Stromal cell of bone marrow (primary cell): ENCODE measurements at places on chromosomes 6 and 20.

- no peak for DNase-seq
Observed at GRCh38 chr20:34774449-34774848, 51.0 kb downstream of the NCOA6 start.

DNA sequence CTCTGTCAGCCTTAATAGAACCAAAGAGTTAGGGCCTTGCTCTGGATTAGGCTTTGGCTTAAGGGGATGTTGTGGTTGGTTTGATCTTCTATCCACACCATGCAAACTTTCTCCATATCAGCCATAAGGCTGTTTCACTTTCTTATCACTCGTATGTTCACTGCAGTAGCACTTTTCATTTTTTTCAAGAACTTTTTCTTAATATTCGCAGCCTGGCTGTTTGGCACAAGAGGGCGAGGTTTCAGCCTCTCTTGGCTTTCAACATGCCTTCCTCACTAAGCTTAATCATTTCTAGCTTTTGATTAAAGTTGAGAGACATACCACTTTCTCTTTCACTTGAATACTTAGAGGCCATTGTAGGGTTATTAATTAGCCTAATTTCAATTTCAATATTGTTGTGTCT lies 193.1 kb downstream of the NRN1 start:
- DNase-seq, result no peak

DNA sequence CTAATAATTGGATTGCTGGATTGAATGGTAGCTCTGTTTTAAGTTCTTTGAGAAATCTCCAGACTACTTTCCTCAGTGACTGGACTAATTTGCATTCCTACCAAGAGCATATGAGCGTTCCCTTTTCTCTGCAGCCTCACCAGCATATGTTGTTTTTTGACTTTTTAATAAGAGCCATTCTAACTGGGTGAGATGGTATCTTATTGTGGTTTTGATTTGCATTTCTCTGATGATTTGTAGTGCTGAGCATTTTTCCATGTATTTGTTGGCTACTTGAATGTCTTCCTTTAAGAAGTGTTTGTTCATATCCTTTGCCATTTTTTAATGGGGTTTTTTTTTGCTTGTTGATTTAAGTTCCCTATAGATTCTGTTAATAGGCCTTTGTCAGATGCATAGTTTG lies 94.7 kb upstream of the AHI1 start:
- peak; percentile 6 for DNase-seq

DNA sequence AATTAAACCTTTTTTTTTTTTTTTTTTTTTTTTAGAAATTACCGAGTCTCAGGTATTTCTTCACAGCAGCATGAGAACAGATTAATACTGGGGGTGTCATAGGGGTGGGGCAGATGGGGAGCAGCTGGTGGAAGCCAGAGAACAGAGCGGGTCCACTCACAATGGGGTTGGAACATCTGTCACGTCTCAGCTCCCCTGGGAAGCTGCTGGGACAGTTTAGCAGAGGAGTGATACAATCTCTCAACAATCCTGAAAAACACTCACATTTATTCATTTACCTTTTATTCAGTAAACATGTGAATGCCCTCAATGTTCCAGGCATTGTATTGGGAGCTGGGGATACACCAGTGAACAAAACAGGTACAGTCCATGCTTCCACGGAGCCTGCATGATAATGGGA lies 162.2 kb downstream of the SMOC2 start:
- DNase-seq, result no peak

DNA sequence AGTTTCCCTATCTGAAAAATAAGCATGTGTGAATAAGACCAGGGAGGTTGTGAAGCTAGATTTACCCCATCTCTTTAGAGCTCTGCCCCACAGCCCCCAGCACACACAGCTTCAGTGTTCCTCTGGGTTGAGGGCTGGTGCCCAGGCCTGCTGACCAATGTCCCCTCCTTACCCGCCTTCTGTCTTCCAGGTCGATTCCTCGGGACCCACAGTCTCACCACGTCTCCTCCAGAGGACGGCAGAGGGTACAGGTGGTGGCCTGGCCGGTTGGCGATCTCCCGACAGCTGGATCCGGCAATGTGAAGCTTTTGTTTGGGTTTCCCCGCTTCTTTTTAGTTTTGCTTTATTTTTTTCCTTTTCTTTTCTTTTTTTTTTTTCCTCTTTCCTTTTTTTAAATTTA lies 42.0 kb downstream of the STK35 start:
- DNase-seq, result no peak

GRCh38 chr20:20549704-20550103 lies 162.7 kb downstream of the RALGAPA2 start:
- peak; percentile 47 for DNase-seq

DNA sequence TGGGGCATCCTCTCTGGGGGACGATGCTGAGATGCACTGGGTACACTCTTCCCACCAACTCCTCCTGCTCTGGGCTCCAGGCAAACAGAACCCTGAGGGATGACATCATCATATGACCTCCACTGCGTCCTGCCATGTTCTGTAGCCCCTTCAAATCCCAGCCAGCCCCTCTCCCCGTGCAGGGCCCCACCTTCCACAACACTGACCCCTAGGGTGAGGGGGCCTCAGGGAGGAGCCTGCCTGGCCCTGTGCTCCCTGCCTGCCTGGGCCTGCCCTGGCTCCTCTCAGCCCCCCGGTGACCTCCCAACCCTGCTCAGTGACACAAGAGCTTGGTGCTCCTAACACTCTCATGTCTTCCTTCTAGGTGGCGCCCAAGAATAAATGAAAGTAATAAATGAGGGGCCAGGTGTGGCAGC lies 9.6 kb upstream of the SPDEF start:
- DNase-seq, result no peak

DNA sequence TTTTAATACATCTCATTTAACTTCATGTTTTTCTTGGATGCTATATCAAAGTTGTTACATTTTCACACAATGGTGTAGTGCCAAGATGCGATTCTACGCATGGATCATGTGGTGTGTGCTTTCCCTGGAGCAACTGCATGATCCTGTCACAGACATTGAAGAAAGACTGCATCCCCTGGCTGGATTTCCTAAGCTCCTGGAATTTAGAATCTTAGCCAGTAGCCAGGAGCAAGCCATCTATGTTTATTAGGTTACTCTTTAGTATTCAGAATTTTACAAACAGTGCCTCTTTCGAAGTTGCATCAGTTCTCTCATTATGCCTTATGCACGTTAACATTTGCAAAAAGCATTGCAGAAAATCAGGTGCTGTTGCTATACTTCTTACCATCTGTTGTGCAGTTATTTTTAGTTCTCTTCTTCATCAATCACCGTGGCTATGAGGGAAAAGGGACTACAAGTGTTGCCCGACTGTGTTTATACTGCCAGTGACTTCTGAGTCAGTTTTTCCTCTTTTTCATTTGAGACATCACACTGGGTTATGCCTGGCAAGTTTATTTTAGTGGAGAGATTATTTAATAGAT lies 584.2 kb downstream of the BCKDHB start:
- no peak for DNase-seq

- DNase-seq, result no peak
Observed at GRCh38 chr20:22825546-22825945, 209.6 kb upstream of the SSTR4 start.

DNA sequence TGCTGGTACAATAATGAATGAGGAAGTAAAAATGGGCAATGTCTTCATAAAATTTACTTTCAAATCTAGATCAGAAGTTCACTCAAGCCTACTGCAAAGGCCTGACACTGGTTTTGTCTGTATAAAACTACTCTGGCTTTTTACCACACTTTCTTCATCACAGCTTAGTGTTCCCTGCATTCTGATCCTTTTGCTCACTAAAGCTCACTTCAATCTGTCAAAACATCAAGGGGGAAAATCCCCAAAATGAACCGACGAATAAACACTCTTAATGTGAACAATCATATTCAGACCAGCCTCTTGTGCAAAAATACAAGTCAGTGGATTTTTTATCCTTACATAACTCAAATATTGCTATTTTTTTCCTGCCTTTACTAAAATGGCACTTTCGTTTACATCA lies 98.5 kb downstream of the PRDM1 start:
- DNase-seq, result no peak

- DNase-seq, result no peak
Observed at GRCh38 chr20:36856195-36856594, 19.7 kb upstream of the TLDC2 start.

GRCh38 chr6:138103871-138104270 lies 3.3 kb downstream of the PERP start:
- no peak for DNase-seq

DNA sequence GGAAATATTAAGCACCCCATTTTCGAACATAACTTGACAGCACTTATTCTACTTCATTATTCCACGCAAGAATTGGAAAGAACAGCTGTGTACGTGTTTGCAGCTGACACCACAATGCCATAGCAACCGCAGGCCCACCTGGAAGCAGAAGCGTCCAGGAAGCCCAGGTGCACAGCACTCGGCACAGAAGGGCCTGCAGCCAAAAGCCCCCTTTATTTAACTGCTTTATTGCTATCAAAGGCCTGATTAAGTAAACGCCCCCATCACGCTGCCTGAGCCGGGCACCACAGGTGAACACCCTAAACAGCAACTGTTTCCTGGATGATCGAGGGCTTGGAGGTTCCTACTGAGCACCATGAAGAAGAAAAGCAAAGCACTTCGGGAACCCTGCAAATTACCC lies 6.3 kb downstream of the TAF4 start:
- no peak for DNase-seq

GRCh38 chr6:42352856-42353564 lies 98.7 kb downstream of the TRERF1 start:
- peak; percentile 74 for DNase-seq

DNA sequence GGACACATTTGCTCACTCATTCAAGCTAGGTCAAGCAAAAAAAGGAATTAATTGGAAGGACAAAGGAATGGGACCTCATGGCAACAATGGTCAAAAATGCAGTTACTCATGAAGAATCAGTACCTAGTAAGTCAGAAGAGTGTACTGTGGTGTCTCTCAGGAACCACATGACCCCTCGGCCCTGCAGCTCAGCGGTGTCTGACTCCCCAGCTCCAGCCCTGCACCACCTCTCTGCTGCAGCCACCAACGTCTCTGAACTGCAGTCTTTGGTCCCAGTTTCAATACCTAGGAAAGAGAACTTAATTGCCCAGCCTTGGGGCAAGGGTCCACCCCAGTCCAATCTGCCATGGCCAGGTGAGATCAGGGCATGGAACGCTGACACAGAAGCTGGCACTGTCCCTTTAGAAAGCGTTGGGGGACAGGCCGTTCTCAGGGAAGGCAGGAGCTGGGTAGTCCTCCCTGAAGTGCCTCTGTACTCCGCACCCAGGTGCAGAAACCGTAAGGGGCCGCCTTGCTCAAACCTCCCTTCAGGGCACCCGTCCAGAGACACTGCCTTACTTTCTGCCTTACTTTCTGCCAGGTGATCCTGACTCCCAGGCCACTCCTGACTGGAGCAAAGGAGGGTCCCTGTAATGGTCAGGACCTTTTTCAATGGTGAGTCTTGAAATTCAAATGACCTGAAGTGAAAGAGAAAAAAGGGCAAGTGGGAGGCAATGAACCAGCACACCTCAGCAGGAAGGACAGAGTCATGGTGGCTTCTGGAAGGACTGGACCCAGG lies 13.2 kb upstream of the NELFCD start:
- DNase-seq, result no peak

GRCh38 chr20:62952373-62952967 lies at the start of gene SLC17A9:
Gene SLC17A9 (plus strand): TSS chr20:62952709. CDS start chr20:62952831, 122 bp downstream.
- DNase-seq, result no peak

DNA sequence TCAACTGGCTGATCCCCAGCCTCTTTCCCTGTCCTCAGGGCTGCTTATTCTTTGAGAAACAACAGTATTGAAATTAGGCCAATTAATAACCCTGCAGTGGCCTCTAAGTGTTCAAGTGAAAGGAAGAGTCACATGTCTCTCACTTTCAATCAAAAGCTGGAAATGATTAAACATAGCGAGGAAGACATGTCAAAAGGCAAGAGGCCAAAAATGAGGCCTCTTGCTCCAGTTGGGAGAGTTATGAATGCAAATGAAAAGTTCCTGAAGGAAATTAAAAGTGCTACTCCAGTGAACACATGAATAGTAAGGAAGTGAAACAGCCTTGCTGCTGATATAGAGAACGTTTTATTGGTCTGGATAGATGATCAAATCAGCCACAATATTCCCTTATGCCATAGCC lies 131.5 kb downstream of the MACROD2 start:
- DNase-seq, result no peak

DNA sequence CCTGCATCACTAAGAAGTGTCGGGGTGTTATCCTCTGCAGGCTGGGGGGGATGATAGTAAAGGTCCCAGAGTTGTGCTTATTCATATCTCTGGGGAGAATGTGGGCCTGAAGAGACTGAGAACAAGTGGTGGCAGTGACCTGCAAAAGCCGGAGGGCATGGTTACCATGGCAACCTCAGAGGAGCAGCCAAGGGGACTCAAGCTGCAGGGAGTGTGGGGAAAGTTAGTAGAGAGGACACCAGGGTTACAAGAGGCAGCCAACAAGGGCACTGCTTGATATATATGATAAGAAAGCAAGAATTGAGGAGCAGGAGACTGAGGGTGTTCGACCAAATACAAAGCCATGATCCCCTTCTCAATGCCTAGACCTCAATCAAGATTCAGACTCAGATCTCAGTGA lies 46.1 kb downstream of the HLA-F start:
- DNase-seq, result no peak

DNA sequence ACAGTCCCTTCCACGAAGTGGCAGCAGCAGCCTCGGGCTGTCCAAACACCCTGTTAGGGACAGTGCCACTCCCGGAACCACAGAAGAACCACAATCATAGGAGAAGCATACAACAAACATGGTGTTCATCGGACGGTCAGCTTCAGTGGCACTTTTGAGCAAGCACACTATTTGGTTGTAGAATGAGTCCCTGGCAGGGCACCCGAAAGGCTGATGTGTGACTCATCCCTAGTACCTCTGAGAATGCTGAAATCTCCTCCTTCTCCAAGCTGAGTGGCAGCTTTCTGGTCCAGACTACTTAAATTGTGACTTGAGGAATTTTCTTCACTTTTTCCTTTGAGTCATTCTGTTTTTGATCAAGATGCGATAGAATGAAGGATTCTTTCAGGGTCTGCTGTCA lies 282.5 kb downstream of the ESR1 start:
- DNase-seq, result peak; percentile 73

- DNase-seq, result no peak
Observed at GRCh38 chr20:47141941-47142773, 214.3 kb downstream of the ZMYND8 start.
